A549 treated with DMSO at 1 μM for 4 hours (cell line): ENCODE measurements at places on chromosomes 12 and 14. TPM values are rescaled to one million over a fixed set of nuclear protein-coding genes. Genes with fewer than 3 reads are reported as not detected.

Gene RASSF9
- total RNA-seq = 0.22 to 0.46 TPM (median 0.40 TPM) in 5 replicates

Gene SLC25A21
- 0.39 to 1.5 TPM (median 0.94 TPM) in 5 replicates for total RNA-seq

Gene LRFN5
- not detected in 5 replicates for total RNA-seq

Gene C12orf54
- total RNA-seq = not detected in 5 replicates

Gene GUCY2C
- total RNA-seq = 0.02 to 0.06 TPM (median 0.03 TPM) in 3 of 5 replicates, not detected in the others

Gene LPAR5
- total RNA-seq = 0.38 to 0.71 TPM (median 0.53 TPM) in 5 replicates
